ENCODE measurements at places on chromosomes 1 and 21. TPM values are rescaled to one million over a fixed set of nuclear protein-coding genes. Genes with fewer than 3 reads are reported as not detected.

GRCh38 chr1:24551960-24552571 lies 3.8 kb upstream of the NCMAP start:
- DNase-seq, result no peak

GRCh38 chr1:243474136-243474881 lies 218.5 kb downstream of the SDCCAG8 start:
- DNase-seq, result no peak

DNA sequence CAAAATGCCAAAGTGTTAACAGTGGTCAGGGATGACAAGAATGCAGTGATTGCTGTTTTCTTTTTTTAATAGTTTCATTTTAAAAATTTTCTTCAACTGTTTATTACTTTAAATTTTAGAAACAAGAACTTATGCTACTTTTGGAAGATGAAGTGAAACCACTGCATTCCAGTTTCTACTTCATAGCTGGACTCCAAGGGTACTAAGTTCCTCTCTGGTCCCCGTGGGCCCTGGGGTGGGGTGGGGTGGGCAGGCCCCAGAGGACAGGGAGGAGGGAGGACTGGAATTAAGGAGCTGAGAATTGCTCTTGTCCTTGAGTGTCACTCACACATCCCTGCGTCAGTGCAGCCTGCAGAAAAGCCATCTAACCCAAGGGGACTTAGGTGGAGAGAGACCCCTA lies 97.3 kb downstream of the RAVER2 start:
- no peak for DNase-seq

DNA sequence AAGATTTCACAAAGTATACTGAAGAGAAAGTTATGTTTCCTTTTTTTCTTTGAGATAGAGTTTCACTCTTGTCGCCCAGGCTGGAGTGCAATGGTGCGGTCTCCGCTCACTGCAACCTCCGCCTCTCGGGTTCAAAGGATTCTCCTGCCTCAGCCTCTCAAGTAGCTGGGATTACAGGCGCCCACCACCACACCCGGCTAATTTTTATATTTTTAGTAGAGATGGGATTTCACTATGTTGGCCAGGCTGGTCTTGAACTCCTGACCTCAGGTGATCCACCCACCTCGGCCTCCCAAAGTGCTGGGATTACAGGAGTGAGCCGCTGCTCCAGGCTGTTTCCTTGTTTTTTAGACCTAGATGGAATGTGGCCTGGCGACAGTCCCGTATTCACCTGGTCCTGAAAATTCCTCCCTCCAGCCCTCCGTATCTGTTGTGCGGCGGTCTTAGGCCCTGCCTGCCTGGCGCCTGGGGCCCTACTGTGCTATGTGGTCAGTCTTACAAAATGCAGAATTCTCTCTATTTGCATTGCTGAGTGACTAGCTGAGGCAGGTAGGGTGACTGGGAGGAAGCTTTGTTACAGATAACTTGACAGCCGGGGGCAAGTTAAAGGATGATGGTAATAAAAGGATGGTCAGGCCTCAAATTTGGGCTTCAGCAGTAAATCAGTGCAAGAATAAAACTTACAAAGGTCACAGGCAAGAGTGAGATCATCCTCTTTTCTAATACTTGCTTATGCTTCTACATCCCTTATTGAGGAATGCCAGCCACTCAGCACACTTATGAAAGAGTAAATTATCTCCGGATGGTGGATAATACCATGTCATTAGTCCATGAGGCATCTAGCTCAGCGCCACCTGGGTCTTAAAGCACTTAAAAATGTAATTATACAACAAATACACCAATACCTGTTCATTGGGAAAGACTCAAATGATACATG lies 30.3 kb downstream of the PARK7 start:
- DNase-seq, result no peak

E2F2 gene
- 3.4 TPM for polyA plus RNA-seq

SLAMF9 gene
- polyA plus RNA-seq, result 0.16 TPM

RAB25 gene
- polyA plus RNA-seq, result not detected
